Left ventricle myocardium superior (tissue), 1 donor: ENCODE measurements at places on chromosomes 1 and 21. TPM values are rescaled to one million over a fixed set of nuclear protein-coding genes. Genes with fewer than 3 reads are reported as not detected.

MAP3K21 gene
- 0.50 TPM for total RNA-seq

GRCh38 chr1:192401825-192402224 lies 85.0 kb downstream of the RGS21 start:
- no peak for DNase-seq

DNA sequence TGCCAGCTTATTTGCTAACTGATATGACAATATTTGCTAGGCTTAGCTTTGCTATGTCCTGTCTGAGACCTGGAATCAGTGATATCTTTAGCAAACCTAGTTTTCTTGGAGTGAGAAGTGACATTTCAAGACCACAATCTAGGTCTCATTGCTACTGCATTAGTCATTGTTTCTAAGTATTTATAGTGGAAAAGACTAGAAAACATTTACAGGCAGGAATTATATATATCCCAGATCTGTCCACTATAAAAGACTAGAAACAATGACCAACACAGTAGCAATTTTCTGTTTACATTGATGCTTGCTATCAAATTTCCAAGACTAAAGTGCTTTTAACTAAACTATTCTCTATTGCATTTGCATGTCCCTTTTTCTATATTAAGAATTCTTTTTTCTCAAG lies 5.0 kb upstream of the RGS18 start:
- no peak for DNase-seq

DNA sequence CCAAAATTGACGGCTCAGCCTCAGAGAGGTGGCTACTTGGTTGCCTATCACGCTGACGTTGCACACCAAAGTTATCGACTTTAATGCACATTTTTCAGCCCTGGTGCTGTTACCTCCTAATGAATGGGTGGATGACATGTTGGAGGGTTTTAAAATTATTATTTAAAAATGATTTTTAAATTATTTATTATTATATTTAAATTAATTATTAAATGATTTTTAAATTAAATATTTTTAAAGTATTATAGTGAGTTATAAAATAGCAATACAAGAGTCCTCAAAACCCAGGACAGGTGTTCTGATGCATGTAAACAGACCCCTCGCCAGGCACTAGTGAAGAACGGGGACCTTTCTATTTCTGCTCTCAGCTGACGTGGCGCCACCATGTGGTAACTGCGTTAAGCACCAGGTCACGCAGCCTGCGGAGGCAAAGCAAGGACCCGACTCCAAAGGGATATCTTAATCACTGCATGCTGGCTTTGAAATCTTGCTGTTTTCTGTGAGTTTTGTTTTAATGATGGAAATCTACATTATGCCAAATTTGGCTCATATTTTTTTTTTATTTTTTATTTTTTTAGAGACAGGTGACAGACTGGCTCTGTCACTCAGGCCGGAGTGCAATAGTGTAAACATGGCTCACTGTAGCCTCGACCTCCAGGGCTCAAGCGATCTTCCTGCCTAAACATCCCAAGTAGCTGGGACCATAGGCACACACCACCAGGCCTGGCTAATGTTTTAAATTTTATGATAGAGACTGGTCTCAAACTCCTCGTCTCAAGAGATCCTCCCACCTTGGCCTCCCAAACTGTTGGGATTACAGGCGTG lies 22.6 kb downstream of the CASP9 start:
- DNase-seq = peak; percentile 76

PAPPA2 gene
- 0.45 TPM for total RNA-seq

GJB4 gene
- not detected for total RNA-seq

DNA sequence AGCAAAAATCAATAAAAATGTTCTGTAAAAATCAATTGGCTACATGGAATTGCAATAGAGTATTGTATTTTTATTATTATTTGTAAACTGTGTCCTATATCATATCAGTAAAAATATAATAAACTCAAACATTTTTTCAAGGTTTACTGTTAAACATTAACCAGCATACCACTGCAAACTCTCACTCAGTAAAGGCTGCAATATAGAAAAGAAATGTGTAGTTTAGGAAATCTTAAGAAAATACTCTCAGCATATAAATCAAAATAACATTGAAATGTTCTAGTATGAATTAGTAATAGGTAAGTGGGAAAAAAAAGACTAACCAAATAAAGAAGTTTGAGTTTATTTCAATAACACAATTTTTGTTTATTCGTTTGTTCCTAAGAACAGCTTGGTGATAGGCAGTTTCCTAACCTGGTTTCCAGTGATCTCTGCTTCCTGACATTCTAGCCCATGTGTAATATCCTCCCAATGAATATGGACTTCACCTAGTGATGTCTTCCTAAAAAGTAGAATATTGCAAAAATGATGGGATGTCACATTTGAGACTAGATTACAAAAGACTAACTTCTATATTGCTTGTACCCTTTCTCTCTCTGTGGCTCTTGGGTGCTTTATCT lies 870.1 kb downstream of the BRINP3 start:
- no peak for DNase-seq

DNA sequence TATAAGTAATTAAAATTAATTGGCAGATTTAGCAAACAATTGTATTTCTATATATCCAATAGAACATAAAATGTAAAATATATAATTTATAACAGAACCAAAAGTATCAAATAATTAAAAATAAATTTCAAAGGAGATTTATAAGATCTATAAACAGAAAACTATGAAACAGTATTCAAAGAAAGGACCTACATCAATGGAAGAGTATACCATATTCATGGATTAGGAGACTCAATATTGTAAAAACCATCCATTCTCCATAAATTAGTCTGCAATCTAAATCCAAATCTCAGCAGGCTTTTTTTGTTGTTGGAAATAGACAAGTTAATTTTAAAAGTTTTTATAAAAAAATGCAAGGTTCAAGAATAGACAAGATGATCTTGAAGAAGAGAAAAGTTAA lies 149.0 kb upstream of the RUNX3 start:
- no peak for DNase-seq

GRCh38 chr1:7355646-7356045 lies 415.4 kb upstream of the VAMP3 start:
- DNase-seq = no peak

KCNA3 gene
- 0.47 TPM for total RNA-seq

- DNase-seq = no peak
Observed at GRCh38 chr1:240099748-240100147, 8.1 kb downstream of the FMN2 start.

DNA sequence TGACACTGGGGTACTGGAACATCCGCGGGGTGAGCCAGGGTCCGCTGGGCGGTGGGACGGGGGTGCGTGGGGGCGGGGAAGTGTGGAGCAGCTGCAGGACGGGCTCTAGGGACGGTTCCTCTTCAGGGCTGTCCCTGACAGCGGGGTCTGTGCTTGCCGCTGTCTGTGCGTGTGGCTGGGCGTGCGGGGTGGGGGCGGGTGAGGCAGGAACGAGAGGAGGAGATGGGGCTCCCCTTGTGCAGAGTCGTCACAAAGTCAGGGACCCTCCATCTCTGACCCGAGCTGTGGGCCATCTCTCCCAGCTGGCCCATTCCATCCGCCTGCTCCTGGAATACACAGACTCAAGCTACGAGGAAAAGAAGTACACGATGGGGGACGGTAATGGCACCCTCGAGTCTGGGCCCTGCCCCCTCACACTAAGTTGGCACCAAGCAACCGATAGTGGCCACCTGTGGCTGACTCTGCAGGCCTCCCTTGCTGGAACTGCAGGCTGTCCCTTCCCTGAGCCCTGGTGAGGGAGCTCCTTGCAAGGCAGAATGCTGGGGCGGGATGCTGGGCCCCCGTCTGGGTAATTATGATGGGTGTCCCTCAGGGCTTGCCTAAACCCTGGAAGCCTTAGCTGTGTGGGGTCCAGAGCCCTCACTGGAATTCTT lies 392 bp downstream of the GSTM2 start:
- no peak for DNase-seq

S100A16 gene
- total RNA-seq = 42.2 TPM

- DNase-seq = no peak
Observed at GRCh38 chr1:89800022-89800655, 20.7 kb upstream of the LRRC8D start.

LMX1A gene
- not detected for total RNA-seq

GRCh38 chr1:244957122-244957521 lies 92.8 kb upstream of the HNRNPU start:
- DNase-seq = no peak

DNA sequence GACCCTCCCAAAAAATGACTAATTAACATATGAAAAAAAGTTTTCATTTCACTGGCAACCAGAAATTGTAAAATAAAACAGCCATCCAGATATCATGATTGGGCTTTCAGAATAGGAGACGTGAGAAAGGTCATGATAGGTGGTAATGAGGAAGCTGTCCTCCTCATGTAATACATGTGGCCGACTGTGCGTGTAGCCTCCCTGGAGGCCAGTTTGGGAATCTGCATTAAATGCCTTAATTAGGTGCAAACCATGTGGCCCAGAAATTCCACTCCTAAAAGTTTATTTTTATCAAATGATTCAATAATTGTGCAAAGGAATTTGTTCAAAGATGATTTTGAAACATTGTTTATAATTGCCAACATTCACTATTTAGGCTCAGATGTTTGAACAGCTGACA lies 127.6 kb upstream of the C1orf105 start:
- DNase-seq = no peak

DNA sequence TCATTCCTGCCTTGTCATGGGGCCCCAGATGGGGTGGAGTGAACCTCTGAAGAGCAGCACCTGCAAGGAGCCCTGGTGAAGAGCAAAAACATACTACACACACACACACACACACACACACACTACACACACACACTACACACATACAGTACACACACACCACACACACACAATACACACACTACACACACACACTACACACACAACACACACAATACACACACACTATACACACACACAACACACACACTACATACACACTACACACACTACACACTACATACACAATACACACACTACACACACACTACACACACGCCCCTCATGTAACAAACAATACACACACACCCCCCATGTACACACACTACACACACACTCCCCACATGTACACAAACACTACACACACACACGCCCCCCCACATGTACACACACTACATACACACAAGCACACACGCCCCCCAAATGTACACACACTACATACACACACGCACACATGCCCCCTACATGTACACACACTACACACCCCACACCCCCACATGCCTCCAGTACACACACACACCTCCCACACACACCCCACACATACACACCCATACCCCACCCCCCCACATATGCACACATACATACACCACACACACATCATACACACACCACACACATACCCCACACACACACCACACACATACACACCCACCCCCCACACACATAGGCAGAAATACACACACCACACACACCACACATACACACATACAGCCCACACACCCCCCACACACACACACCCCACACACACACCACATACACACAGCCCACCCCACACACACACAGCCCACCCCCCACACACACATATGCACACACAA lies 9.3 kb downstream of the SLC2A5 start:
- no peak for DNase-seq

HSD3B1 gene
- total RNA-seq = not detected

KRTAP19-3 gene
- not detected for total RNA-seq

CACNA1S gene
- not detected for total RNA-seq

PKN2 gene
- 32.7 TPM for total RNA-seq
